ENCODE measurements at places on chromosomes 5 and 9.

GRCh38 chr9:134339183-134339806 lies 13.0 kb downstream of the RXRA start:
- DNase-seq: no peak

DNA sequence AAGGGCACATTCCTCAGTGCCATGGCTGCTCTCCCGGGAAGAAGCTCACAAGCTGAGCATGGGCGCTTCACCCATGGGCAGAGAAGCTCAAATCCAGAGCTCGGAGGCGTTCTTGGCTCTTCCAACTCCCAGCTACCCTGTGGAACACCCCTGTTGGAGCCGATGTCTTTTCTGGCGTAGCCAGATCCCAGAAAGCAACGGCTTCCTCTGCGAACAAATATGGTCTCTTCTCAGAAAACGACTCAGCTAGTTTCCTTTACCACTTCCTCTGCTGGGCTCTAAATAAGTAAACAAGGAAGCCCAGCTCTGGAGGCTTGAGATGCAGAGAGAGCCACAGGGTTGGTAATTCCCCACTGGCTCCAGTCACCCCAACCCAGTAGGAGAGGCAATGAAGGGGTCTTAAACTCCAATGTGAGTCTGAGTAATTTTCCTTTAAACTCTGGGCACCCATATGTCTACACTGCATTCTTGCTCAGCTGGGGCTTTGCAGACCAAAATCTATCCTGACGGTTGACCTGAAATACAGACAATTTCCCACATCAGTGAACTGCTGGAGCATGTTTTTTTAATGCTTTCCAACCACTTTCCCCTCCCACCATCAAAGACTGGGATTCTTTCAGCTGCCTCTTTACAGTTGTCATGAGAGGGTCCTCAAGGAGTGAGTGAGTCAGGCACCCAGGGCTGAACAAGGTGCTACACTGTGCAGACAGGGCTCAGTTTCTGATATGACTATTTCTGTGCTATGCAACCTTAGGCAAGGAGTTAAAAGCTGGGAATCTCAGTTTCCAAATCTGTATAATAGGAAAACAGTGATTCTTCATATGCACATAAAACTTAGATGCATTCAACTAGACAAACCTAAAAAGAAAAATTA lies at the start of gene LCP2:
Gene LCP2 (minus strand): TSS at position 189 of the 874 bp plus-strand sequence. CDS start 166 bp downstream, at position 23.
- no peak for DNase-seq

- DNase-seq: no peak
These were observed 36.2 kb upstream of the IL17B start for GRCh38 chr5:149415066-149415967.

DNA sequence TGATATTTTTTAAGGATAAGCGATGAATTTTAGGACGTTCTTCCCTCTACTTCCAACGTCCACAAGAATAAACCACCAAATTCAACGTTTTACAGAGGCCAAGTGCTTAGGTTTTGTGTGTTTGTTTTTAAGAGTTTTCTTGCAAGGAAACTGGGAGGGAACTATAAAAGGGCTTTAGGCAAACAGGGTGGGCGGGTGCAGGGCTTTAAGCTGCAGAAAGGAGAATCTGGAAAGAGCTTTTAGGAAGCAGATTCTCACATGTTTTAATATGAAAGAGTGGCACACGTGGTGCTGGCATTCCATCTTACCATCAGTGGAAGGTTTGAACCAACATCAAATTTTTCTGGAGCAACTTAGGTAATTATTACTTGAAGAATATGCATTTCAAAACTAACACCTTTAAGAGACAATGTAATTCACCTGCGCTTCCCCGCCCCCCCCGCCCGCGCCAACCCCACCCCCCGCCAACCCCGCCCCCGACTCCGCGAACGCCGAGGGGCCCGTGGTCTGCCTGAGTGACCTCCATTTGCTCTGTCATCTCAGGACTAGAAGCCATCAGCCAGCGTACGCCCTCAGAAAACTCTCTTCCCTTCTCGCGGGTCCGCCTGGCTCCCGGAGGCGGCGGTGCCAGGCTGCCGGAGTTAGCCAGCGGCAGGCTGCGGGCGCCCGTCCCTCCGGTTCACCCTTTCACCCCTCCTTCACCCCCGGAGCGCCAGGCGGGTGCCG lies 911 bp upstream of the PIK3R1 start:
- DNase-seq: no peak

DNA sequence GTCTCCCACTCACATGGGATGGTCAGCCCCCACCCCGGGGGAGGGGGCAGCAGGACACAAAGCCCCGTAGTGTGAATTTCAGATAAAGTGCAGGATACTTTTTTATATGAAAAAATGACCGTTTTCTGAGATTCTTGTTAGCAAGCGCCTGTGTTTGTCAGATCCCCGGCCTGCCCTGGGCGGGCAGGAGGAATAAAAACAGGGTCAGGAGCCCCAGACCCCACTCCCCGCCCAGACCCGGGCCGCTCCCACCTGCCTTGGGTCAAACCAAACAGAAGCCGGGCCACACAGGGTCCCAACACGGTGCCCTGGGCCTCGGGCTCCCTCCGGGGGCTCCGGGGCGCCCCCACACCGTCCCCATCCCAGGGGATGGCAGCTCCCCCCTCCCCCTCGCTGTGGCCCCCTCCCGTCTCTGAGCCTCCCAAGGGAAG lies 13.5 kb upstream of the NRARP start:
- no peak for DNase-seq

DNA sequence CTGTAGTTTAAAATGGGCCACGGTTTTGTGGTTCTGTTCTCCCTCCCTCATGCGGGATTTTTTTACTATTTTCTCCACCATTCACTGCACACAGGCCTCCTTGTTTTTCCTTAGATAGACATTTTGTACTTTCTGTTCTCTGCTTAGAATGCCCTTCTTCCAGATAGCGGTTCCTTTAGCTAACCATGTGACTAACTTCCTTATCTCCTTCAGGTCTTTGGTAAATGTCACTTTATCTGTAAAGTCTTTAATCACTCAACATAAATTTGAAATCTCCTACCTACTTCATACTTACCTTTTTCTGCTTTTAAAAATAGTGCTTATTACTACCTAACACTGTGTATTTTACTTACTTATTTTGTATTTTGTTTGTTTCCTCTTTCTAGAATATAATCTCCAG lies 15.0 kb downstream of the FER start:
- no peak for DNase-seq

DNA sequence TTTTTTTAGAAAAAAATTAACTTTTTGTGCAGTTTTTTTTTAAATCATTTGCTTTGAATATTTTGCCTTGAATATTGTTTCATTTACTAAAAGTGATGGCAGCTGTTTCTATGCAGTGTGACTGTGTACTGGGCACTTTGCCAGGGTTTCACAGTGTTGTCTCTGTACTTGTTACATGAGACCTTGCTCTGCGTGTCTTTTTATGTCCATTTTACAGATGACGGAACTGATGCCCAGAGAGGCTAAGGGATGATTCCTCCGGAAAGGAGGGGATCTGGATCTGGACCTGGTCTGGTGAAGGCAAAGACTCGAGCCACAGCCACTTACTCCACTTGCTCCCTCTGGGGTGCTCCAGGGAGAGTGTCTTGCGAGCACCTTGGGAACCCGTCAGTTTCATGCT lies 124.8 kb upstream of the PTCH1 start:
- DNase-seq: no peak

DNA sequence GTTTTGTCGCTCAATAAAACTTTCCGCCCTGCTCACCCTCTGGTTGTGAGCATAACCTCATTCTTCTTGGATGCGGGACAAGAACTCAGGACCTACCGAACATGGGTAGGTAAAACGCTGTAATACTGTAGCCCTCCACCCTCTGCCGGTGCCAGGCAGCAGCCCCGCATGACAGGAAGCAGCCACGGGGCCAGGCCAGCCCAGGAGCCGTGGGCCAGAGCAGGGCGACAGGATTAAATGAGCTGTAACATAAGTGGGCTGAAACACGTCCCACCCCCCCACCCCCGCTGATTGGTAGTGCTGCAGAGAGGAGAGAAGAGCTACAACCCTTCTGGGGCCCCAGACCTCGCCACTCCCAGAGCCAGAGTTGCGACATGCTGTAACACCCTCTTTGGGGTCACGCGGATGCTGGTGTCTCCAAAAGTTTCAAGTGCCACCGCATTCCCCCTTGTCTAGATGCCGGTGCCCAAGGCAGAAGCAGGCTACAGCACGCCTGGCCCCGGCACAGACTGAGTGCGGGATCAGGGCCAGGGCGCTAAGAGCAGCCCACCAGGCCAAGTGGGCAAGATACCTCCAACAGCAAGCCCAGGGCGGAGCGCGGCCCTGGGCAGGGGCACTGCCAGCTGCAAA lies 81.8 kb downstream of the FBXW11 start:
- DNase-seq: no peak

GRCh38 chr5:124669300-124669648 lies 77.2 kb downstream of the ZNF608 start:
- no peak for DNase-seq

DNA sequence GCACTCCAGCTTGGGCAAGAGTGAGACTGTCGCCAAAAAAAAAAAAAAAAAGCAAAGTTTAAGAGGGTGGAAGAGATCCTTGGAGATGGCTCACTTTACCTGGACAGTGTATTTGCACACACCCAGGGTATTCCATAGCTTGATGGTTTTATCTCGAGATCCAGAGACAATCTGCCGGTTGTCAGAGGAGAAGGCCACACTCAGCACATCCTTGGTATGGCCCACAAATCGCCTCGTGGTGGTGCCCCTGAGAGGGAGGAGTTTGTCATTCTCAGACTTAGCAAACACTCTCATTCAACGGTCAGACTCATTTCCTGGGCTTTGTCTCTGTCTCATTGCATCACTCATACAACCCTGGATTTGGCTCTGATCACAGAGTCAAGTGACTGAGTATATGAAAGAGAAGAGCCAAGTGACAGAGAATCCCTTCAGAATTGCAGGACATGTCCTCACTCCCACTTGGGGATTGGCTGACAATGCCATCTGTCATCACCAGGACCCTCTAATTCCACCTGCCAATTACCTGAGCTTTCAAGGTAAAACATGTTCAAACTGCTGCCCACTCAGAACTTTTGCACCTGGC lies 2.2 kb downstream of the RACK1 start:
- DNase-seq: no peak

GRCh38 chr9:113526841-113527240 lies 63.3 kb downstream of the RGS3 start:
- no peak for DNase-seq
